Daoy (cell line): ENCODE measurements at places on chromosomes 1 and 21.

DNA sequence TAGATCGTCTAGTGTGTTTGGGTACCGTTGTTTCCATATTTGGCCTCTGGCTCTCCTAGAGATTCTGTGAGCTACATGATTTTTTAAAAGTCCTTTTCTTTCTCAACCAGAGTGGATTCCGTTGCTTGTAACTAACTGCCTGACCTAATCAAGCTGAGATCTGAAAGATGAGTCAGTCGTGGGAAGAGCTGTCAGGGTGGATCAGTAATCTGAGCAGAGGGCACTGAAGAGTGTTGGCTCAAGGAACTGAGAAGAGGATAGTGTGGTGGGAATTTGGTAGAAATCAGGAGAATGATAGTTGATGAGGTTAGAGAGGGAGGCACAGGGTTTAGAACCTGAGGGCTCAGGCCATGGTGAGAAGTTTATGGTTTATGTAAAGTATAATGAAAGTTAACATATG lies 52.2 kb downstream of the TRAF5 start:
- DNase-seq = peak; percentile 55

DNA sequence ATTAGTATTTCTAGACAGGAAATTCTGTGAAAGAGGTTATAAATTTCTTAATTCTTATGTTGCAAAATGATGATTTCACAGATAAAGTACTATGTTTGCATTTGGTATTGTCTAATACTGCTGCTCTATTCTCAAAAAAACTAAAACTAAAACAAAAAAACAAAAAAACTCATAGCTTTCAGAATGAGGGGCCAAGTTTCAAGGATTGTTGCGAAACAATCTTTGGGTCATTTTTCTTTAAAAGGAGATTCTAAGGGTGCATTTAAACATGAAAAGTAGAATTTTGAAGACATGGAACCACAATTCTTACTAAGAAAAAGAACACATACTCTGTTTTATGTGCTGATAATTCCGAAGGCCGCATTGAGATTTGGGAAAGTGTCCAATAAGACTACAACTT lies 645.1 kb downstream of the ADGRL2 start:
- no peak for DNase-seq

DNA sequence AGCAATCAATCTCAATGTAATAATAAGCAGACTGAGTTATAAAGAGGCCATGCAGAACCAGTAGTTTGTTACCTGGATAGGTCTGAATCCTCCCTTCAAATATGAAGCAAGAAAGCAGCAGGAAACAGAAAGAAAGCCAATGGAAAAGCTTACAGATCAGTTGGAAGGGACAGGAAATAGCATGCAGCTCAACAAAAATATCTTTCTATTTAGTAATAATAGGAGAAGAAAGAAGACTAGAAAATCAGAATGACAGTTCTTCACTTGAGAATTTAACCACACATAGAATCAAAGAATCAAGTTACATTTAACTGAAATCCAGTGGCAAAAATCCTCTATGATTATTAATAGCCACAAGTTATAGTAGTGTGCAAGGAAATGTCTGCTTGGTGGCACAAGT lies 194.4 kb downstream of the EIF4G3 start:
- no peak for DNase-seq

- no peak for DNase-seq
Observed at GRCh38 chr1:43549921-43550597, 19.4 kb downstream of the PTPRF start.

DNA sequence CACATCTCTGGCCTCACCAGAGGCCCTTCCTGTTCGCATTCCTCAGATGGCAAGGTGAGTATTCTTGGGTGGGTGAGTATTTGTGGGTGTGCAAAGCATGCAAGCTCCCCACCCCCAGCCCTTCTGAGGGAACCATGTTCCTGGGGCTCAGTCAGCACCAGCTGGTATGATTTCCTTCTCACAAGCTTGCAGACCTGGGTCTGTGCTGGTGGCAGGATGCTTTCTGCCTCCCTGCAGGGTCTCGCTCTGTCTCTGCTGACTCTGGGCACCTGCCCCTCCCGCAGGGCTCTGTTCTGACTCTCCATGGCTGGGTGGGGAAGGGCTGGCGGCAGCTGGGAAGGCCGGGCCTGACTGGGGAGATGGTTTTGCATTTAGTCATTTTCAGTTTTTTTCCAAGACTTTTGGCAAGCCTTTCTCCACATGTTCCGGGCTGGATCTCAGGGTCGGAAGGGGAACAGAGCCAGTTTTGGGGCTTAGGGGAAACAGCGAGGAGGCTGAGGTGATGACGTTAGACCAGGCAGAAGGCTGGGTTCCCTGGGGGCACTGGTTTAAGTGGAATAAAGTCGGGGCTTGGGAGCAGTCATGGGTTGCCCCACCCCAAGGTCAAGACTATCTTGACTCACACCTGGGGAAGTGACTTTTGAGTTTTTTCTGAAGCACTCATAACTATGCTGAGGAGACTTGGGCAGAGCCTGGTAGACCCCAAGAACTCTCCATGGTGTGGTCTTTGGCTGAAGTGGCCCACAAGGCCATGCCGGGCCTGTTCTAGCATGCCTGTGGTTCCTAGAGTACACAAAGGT lies 6.2 kb downstream of the RASSF5 start:
- DNase-seq = peak; percentile 74

DNA sequence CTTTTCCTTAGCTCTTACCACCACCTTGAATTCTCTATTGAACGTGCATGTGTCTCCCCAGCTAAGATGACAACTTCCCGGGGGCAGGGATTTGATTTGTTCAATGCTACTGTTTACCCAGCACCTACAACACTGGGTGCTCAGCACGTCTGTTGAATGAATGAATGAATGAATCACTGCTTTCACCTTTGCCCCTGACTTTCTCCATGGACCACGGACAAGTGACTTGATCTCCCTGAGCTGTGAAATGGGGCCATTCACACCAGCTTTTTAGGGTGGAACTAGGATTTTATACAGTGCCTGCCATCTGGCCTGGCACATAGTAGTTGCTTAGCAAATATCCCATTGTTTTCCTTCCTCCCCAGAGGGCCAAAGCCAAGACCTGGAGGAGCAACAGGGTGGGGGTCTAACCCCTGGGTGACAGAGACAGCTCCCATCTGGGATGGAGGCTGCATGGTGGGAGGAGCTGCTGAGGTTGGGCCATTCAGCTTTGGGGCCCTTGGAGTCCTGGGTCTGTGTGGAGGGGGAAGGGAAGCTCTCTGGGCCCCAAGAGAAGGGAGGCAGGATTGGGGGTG lies 15.7 kb downstream of the TNFRSF1B start:
- DNase-seq = no peak

DNA sequence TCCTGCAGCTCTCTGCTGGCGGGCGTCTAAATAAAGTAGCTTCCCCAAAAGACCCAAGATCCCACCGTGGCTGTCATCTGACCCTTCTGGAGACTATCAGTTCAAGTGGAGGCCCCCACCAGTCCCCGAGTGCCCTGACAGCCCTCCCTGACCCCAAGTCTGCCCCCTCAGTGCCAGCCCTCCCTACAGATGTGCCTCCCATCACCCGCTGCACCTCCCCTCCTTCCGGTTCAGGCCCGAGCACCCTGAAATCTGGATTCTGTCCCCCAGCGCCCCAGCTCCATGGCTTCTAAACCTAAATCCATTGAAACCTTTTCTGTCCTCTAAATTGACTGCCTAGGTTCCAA lies 595 bp downstream of the IL10RB start:
- DNase-seq = peak; percentile 14

GRCh38 chr21:43944078-43944633 lies 68.0 kb upstream of the TRAPPC10 start:
- no peak for DNase-seq

GRCh38 chr1:173409613-173410012 lies 67.5 kb upstream of the PRDX6 start:
- DNase-seq = peak; percentile 93

- no peak for DNase-seq
Observed at GRCh38 chr1:234458352-234459017, 20.5 kb downstream of the TARBP1 start.

- no peak for DNase-seq
Observed at GRCh38 chr1:173424143-173424542, 53.0 kb upstream of the PRDX6 start.

DNA sequence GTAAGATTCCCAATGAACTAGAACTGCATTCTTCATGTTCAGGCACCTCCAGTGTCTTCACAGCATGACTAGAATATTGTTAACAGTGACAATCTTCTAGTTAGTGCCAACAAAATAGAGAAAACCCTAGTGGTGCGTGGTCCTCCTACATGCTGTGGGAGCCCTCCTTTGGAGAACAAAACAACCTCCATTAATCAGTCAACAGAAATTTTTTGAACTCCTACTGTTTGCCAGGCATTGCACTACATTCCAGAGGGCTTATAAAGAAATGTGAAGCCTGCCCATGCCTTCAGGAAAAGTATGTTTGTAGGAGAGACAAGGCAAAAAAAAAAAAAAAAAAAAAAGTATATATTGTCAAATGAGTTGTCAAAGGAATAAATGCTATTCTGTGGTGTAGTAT lies 252.7 kb downstream of the LRRC40 start:
- DNase-seq = no peak

GRCh38 chr1:227733751-227734545 lies 1.2 kb downstream of the JMJD4 start:
- no peak for DNase-seq
